GM13977 (cell line): ENCODE measurements at places on chromosomes 12 and 14.

GRCh38 chr12:66217342-66217917, 28.4 kb downstream of the IRAK3 start:
- no peak for DNase-seq

- no peak for DNase-seq
Measured at GRCh38 chr14:38883127-38883526, 219.9 kb downstream of the SEC23A start.

- DNase-seq, result no peak
Measured at GRCh38 chr12:6840330-6840729, 395 bp upstream of the GNB3 start.

DNA sequence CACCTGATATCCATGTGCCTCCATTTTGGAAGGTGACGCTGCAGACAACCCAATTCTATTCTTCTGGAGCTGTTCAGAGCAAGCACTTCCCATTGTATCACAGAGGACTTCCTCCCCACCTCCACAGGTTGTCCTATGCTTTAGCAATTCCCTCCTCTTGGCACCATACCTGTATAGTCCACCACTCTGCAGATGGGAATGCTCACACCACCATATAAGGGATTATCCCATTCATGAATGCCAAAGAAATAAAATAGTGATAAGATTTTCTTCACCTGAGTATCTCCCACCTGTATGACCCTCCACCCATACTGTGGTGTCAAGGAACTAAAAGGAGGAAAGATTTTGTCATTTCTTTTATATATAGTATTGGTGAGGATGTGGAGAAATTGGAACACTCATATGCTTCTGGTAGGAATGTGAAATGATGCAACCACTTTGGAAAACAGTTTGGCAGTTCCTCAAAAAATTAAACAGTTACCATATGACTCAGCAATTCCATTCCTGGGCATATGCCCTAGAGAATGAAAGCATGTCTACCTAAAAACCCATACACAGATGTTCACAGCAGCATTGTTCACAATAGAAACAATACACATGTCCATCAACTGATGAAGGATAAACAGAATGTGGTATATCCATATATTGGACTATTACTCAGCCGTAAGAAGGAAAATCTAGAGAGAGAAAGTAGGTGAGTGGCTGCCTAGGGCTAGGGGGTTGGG, 75.2 kb downstream of the FIGNL2 start:
- DNase-seq, result no peak

DNA sequence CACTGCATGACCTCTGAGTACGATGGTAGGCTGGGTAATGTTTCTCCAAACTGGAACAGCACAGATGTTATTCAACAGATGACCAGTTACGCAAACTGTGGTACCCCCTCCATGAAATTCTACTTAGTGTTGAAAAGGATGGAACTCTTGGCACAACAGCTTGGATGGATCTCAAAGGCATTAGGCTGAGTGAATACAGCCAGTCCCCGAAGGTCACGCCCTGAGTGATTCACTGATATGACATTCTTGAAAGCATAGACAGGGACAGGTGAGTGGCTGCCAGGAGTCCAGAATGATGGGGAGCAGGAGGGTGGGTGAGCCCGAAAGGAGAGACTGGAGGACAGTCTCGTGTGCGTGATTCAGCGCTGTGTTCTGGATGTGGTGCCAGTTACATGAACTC, 187.5 kb upstream of the TMEM132C start:
- no peak for DNase-seq

- no peak for DNase-seq
Measured at GRCh38 chr14:102333795-102334705, 14.5 kb downstream of the ZNF839 start.

DNA sequence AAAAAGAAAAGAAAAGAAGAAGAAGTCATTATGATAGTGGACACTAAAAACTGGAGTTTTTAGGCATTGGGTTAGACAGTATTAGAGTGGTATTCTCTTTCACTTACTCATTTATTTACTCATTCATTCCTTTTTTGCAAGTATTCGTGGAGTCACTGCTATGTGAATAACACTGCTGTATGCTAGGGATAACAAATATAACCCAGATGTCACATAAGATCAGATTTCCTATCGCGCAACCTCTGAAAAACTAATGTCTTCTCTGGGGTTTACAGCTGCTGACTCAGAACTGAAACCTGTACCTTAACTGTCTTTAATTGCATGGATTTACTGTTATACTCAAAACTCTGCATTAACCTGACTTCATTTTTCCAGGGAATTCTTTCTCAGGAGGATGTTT, 353.7 kb downstream of the LRIG3 start:
- no peak for DNase-seq

- peak; percentile 27 for DNase-seq
Measured at GRCh38 chr12:117897372-117898161, 71.2 kb downstream of the KSR2 start.

GRCh38 chr12:120228041-120228290, 27.1 kb upstream of the RPLP0 start:
- DNase-seq, result no peak

DNA sequence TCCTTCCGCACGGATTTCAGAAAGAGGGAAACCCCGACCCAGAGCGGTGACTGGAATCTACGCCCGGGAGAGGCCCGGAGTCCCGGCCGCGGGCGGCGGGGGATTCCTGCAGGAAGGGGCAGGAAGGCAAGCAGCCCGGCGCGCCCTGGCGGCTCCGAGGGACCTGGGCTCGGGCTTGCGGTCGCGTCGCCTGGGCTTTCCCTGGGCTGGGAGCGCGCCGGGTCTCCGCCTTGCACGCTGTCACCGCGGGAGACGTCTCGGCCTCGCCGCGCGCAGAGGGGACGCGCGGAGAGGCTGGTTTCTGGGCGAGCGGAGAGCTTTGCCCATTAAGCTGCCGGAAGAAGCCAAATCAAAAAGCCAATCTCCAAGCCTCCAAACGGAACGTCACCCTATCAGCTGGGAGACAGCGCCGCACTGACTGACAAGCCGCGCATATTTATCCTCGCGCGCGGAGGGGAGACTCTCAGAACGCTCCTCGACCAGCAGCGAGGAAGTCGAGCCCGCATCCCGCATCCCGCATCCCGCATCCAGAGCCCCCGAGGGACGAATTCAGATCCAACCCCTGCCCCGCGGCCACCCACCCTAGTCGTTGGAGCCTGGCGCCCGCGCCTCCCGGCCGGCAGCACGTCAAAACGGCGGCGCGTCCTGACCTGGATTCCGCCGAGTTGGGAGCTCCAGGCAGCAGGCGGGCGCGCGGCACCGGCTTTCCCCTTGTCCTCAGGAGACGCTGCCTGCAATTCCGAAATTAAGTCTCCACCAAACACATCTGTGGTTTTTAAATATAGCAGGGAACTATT, at the start of gene SLC8A3:
TSS of gene SLC8A3 (minus strand) at position 293 of the 797 bp plus-strand sequence. CDS start 20,529 bp downstream, outside the sequence.
- DNase-seq, result peak; percentile 86

DNA sequence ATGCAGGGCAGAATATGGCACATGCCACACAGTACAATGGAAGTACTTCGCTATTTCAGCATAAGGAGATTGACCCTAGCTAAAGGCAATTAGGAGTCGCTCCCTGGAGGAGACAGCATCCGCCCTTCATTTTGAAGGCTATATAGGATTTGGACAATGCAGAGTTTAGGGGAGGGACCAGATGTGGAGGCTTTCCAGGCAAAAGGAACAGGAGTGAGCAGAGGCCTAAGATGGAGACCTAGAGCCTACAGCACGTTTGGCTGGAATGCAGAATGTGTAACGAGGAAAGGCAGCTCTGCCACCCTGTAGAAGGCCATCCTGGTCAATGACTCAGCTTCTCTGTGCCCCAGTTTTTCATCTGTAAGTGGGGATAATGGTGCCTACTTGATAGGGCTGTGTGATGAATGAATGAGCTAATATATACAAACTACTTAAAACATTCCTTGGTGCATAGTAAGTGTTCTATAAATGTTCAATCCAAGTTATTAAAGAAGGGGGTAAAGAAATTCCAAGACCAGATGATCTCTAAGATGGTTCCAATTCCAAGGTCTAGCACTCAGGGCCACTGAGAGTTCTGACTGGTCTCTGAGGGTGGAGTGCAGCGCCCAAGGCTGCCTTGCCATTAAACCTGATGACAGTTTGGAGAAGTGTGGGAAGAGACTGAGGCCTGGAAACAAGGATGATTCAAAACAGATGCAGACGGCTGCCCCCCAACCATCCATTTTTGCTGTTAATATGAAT, 54.3 kb upstream of the FRMD6 start:
- no peak for DNase-seq

DNA sequence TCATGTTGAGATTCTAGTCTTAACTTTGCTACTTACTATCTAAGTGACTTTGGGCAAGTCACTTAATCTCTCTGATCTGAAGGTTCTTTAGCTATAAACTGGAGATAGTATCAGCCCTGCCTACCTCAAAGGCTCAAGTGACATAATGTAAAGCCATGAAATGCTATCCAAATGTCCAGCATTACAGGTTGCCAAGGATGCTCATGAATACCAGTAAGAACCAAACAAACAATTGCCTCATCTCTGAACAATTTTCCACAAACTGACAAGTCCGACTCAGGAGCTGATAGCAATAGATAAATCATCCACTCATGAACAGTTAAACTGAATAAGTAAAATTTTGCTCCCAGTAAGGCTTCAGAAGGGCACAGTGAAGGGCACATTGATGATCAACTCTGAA, 51.5 kb downstream of the LMNTD1 start:
- DNase-seq, result no peak

GRCh38 chr12:32507942-32508320, 108.6 kb downstream of the FGD4 start:
- DNase-seq, result no peak

DNA sequence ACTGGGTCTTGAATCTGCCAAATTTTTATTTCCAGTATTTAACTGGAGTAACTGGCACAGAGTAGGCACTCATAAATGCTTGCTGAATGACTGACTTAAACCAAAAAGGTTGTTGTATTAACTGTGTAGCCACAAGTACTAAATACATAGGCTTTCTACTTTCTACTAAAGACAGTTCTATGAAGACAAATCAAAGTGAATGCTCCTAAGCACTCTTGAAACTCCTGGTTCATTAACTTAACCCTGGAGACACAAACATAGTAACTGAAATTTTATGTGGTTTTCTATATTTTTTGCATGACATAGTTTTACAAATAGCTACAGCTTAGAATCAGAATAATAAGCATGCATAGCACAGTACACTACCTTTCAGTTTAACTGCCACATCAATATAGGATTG, 70.4 kb downstream of the TXNDC16 start:
- no peak for DNase-seq

- DNase-seq, result peak; percentile 90
Measured at GRCh38 chr12:57756406-57757341, 1.8 kb downstream of the MARCHF9 start.

DNA sequence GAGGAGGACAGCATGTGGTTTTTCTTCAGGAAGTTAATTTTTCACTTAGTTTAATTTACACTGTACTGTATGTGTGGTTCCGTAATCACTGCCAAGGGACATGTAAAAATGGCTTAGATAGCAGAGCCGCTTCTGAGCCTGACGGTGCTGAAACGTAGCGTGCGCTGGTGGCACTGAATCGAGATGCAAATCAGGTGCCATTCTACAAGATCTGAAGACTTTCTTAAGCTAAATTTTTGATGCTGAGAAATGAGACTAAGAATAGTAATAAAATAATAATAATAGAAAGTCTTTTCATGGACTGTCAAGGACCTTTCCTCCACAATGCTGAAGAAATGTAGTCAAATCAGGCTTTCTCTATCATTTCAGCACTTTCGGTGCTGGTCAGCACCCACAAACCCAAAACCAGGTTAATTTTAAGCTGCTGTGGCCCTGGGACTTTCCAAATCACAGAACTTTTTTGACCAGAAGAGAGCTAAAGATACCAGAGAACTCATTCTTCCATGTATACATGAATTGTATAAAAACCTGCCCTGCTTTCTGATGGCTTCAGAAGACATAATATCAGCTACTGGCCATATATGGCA, 183.3 kb upstream of the LMO3 start:
- DNase-seq, result no peak

GRCh38 chr12:117538926-117539325, 177.5 kb upstream of the NOS1 start:
- DNase-seq, result no peak

DNA sequence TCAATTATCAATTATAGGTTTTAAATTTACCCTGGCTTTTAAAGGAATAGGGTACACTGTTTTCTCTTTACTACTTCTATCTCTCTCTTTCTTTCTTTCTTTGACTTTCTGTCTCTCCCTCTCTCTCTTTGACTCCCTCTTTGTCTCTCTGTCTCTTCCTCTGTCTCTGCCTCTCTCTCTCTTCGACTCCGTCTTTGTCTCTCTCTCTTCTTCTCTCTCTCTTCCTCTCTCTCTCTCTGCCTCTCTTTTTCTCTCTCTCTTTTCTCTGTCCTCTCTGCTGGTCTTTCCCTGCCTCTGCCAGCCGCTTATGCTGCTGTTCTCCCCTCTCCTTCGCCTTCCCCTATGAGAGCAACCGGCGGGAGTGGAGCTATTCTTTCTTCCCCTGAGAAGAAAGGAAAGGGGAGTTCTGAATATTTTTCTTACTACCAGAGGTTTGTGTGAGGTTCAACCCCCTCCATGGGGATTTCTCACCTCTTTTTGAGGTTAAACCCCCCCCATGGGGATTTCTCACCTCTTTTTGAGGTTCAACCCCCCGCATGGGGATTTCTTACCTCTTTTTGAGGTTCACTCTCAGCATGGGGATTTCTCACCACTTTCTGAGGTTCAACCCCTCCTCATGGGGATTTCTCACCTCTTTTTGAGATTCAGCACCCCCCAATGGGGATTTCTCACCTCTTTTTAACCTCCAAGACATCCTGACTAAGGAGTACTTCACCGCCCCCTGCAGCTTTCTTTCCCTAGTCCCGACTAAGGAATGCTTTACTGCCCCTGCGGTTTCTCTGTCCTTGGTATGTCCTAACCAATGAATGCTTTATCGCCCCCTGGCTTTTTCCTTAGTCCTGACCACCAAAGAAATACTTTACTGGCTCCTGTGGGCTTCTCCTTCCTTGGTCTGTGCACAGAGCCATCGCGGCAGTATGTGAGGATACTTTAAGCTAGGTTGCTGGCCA, 27.4 kb upstream of the DDHD1 start:
- DNase-seq, result no peak

DNA sequence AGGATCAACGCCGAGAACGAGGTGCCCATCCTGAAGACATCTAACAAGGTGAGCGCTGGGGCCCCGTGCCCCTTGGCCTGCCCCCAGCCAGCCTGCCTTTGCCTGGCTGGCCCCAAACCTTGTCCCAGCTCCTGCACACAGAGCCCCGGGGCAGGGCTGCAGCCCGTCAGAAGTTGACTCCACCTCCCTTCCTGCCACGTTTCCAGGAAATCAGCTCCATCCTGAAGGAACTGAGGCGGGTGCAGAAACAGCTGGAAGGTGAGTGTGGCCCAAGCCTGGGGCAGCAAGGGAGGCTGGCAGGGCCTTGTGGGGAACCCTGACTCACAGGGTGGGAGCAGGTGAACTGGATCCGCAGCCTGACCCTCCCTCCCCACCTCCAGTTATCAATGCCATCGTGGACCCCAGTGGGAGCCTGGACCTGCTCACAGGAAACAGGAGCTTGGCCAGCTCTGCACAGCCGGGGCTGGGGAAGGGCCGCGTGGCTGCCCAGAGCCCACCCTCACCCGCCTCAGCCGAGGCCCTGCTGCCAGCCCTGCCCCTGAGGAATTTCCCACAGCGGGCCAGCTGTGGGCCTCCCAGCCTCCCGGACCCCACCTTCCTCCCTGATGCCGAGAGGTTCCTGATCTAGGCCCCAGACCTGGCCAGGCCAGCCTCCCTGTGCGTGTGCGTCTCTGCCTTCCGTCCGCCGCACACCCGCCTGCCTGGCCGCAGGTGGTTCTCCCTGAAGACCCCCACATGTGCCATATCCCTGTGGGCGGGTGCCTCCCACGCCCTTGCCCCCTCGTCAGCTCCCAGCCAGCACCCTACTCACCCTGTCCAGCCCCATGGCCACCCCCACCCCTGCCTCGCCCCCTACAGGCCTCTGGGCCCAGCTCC, 29.5 kb downstream of the CEP170B start:
- no peak for DNase-seq
